Stimulated activated CD4-positive, alpha-beta T cell treated with anti-CD3 and anti-CD28 coated beads, Interleukin-1b, Interleukin-23, amount 100 ng/mL, for 1 hour (primary cell): ENCODE measurements at places on chromosomes 6 and 20.

GRCh38 chr6:15457121-15457650 is 205.6 kb downstream of the DTNBP1 start:
- DNase-seq: no peak

DNA sequence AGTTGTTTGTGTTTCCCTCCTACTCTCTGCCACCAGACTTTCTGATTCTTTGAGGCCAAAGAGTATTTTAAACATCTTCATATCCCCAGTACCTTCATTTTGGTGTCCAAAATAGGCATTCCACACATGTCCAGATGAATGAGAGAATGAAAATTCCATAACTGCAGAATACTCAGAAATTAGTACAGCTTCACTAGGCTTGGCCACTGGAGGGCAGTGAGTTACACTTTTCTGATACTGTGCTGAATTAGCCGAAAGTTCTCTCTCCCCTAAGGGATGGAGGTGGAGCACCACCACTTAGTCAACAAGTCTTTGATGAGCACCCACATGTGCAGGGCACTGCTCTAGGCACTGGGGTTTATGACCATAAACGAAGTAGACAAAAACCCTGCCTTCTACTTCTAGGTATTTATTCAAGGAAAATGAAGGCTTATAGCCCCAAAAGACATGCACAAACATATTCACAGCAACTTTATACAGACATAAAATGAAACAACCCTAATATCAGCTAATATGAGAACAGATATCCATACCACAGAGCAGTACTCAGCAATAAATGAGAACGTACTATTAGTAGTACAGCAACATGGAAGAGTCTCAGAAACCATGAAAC is 46.1 kb upstream of the TMEM217 start:
- DNase-seq: no peak

GRCh38 chr6:16718356-16718755 is 42.9 kb downstream of the ATXN1 start:
- DNase-seq: no peak

DNA sequence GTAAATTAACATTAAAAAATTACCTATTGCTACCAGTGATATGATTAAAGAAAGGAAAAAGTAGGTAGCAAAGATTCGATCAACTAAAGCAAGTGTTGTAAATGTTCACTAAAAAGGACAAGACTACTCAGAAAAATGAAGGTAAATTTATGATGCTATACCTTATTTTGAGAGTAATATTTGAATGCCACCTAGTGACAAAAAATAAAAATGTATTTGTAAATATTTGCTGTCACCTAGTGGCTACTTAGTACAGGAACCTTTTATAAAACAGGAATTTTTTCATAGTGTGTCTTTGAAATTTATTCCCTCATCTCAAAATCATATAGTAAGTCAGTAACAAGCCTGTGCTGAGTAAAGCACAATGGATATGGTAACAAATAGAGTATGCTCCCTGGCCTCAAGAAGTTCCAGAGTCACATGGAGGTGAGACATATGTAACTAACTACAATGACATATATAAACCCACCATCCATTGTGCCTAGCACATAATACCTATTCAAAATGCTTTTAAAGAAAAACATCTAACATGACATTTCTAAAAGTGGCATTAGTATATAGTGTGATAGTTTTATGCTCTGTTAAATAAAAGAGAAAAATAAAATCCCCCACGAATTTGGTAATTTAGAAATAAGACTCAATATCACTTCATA is 193.1 kb upstream of the SIM1 start:
- DNase-seq: no peak

DNA sequence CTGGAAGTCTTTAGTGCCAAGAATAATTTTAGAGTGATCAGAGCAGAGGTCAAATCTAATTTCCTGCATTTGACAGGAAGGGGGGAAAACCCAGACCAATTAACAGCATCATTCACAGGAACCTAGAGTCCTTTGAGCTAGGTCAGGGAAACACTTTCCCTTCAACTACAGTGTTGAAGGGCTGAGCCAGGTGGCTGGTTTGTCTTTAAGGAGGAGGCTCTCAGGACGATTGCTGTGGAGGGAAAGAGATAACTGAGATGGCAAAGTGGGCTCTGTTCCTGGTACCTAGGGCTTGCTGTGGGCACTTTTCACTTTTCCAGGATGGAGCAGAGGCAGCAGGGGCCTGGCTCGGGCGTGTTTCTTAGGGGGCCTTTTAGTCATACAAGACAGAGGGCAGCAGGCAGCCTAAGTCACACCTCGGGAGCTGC is 111.9 kb downstream of the SCML4 start:
- no peak for DNase-seq

DNA sequence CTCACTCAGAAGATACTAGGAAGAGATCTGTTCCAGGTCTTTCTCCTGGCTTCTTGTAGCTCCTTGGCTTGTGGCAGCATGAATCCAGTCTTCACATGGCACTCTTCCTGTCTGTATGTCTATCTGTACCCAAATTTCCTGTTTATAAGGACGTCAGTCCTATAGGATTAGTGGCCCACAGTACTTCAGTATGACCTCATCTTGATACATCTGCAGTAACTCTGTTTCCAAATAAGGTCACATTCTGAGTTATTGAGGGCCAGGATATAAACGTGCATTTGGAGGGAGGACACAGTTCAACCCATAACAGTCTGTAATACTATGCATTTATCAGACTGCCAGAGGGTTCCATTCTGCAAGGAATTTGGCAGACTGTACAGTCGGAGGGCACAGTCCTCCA is 57.6 kb upstream of the DYNLRB1 start:
- no peak for DNase-seq

DNA sequence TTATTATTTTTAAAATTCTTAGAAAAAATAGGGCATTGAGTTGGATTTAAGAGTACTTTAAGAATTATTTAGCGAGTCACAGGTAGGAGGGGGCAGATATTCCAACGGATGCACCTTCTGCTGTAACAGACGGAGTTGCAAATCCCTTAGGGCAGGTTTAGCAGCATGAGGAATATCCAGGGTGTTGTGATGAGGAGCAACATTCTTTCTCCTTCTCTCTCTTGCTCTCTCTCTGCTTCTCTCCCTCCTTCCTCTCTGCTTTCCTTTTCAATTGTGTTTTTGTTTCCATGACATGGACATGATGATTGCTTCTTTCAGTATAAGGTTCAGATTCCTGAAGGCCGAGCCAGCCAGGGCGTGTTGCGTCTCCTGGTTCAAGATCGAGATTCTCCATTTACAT is 28.9 kb downstream of the CDH26 start:
- DNase-seq: no peak

GRCh38 chr20:62550087-62550632 is 74.4 kb upstream of the GATA5 start:
- DNase-seq: no peak

- no peak for DNase-seq
These were observed 81.7 kb downstream of the PERP start for GRCh38 chr6:138025528-138025978.

DNA sequence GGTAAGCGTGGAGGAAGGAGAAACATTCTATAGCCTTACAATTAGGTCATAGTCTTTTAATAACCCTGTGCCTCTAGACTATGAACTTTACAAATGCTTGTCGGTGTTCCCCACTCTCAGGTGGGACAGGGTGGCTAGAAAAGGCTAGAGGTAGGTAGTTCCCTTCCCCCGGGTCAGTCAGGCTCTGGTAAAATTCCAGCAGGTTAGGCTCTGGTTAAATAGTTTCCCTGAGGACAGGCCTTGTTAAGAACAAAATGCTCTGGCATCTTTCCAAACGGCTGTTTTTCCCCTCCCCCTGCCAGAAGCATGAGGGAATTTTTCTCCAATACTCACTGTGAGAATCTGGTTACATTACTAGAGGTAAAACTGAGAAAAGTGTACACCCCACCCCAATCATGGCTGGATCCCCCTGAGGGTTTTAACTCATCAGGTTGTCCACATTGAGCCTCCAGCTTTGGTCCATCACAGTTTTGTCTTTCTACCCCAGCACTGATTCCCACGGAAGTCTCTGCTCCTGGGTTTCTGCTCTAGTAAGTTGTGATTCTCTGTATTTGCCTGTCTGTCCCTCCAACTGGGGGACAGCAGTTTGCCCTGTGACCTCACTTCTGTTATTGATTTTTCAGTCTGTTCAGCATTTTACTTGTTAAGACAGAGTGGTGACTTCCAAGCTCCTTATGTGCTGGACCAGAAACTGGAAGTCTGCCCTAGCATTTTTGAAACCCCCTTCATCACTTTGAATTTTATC is 84.7 kb upstream of the ADGRF1 start:
- no peak for DNase-seq

DNA sequence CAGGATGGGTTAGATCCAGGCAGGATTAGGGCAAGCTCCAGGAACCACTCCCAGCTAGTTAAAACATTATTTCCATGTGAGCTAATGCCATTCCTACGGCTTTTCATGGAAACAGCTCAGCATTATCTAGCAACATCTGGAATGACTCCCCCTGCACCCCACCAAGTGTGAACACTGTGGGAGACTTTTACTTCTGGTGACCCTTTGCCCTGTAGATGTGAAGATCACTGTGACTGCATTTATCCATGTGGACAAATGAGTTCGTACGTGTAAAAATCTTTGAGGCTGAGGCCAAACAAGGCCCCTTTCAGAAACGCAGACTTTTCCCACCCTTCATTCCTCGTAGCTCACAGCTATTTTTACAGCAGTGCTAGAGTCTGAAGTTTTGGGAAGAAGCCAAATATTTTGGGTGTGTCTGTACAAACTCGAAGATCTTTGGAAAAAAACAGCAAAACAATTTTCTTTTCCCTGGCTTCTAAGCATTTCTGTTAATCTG is 221.8 kb upstream of the SOX4 start:
- DNase-seq: no peak

- no peak for DNase-seq
These were observed 97.0 kb downstream of the KCNB1 start for GRCh38 chr20:49385465-49385864.

- no peak for DNase-seq
These were observed 1.6 kb upstream of the TOMM6 start for GRCh38 chr6:41785689-41786450.

- no peak for DNase-seq
These were observed 27.8 kb downstream of the HDDC2 start for GRCh38 chr6:125273965-125274364.

DNA sequence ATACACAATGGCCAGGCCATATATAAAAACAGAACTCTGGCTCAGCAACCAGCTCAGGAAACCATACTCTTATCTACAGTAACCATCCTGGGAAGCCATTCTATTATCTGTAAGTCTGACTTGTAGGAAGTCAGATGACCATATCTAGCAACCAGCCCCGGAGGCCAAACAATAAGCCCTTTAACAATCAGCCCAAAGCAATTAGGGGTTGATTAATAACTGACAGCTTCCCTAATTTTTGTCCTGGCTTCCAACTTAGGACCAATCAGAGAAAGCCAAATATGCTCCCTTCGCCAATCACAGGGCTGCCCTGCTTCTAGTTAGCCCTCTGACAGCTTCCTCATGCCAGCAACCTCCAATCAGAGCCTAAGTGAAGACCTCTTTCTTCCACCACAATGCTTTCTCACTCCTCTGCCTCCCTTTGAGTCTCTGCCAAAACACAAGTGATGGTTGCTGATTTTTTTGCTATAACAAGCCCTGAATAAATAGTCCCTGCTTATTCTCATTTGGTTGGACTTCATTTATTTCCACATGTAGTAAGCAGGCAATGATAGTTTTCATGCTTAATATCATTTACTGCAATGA is 37.8 kb upstream of the STXBP5 start:
- DNase-seq: no peak

DNA sequence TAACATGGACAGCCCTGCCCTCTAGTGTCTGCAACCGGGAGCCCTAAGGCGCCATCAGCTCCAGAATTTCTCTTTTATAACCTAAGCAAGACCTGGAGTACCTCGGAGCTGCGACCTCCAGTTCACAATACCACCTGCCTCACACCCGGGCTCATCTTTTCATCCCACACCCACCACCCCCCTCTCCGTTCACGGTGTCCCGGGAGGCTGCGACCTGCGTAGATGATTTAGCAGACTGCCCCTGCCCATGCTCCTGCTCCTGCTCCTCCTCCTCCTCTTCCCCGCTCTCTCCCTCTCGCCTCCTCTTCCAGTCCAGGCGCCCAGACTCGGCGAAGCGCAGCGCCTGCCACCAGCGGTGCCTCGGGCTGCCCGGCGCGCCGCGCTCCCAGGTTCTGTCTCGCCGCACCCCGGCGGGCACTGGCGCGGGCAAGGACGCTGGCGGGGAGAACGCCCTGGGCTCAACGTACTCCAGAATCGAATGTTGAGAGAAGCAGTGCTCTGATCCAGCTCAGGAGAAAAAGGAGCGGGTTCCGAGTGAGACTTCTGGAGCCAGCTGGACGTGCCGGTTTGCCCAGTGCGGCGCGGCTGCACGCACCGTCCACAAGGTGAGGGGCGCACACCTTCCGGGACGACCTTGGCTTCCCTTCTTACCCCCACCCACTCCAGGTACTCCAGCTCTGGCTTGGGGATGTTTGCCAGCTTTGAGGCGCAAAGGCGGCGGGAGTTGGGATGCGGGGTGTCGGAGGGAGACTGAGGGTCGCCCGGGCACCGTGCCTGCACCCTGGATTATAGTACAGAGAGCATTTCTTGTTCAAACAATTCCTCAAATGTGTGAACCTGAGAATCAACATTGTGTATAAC is at the start of gene HTR1E:
Gene HTR1E, plus strand, starts transcription at position 310 of the 861 bp plus-strand sequence. CDS start 77,807 bp downstream, outside the sequence.
- no peak for DNase-seq

DNA sequence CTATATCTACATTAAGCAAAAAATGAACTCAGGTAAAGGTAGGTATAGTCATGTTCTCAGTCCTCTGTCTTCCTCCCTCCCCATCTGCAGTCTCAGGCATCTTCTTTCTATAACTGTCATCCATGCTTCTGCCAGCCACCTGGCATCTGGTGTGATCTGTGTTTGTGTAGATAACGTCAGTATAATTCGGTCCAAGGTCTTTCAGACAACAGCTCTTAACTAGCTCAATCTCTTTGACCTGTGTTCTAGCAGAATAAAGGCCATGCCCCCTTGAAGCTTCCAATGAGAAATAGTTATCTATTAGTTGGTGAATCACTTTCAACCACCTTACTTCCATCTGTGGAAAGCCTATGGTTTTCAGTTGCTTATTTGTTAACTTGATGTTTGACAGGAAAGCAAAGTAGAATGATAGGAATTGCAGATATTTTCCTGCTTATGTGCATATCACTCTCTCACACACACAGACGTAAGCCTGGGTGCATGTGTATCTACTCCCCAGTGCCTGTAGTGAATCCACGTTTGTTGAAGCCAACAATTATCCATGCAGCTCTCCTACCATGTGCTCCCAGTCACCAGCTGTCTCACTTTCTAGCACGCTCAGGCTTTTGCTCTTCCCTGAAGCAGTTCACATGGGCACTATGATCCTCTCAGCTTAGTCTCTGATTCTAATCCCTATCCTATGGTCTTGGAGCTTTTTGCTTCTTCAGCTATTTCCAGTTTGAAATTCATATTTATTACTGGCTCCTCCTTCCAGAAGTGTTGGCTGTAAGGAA is 433.7 kb upstream of the MANEA start:
- no peak for DNase-seq

- DNase-seq: no peak
These were observed 67.7 kb upstream of the ZFP64 start for GRCh38 chr20:52259295-52259694.

DNA sequence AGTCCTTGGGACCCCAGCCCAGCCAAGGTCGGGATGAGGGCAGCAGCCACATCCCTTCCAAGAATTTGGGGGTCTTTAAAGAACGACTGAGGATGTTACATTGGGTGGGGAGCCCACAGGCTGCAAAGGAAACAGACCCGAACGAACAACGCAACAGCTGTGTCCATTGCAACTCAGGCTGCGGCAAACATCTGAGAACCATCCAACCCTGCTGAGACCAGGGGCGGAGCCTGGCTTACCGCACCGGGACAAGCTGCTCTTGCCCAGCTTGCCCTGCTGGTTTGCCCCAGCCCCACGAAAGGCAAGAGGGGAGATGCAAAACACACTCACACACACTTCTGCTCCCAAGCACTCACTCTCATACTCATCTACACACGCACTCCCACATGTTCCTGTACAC is 21.5 kb upstream of the TAF4 start:
- no peak for DNase-seq

GRCh38 chr20:60255866-60256265 is 297.6 kb downstream of the CDH26 start:
- DNase-seq: no peak
